ENCODE measurements at places on chromosomes 13 and 19.
A peak's percentile ranks its signal among the peaks of the same experiment; 100 is the strongest.

DNA sequence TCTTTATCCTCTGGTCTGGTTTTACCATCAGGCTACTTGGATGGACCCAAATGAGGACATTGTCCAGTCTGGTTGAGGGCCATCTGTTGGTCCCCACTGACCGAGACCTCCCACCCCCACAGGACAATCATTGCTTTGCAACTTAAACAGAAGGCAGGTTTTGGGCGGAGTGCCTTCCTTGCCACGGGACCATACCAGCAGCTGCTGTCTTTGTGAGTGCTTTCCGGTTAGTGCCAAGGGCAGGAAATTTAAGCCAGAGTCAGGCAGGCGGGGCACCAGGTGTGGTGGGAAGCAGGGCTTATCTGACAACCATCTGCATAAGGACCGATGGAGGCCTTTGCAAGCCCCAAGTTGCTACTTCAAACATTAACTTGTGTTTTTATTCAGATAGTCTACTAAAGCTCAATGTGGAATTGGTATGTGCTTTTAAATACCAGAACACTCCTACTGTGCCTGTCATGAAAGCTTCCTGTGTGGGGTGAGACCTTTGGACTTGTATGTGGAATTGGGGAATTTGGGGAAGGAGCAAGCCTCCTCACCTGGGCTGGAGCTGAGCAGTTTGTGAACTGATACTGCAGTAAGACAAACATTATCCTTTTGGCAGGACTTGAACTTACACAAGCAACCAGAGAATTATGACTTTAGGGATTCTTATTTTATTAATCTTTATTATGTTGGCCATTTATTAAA lies 39.3 kb upstream of the UBE2L5 start:
- no peak for ATAC-seq

- ATAC-seq, result no peak
Observed at GRCh38 chr13:36891752-36892151, 28.3 kb downstream of the SMAD9 start.

DNA sequence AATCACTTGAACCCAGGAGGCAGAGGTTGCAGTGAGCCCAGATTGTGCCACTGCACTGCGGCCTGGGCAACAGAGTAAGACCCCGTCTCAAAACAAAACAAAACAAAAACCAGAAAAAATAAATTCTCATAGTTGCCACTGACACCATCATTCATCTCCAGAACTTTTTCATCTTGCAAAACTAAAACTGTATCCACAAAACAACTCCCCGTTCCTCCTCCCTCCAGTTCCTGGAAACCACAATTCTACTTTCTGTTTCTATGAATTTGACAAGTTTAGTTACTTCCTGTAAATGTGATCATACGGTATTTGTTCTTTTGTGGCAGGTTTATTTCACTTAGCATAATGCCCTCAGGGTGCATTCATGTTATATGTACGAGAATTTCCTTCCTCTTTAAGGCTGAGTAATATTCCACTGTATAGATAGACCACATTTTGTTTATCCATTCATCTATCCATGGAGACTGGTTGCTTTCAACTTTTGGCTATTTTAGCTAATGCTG lies 13.2 kb upstream of the ADGRE5 start:
- ATAC-seq, result peak; percentile 63

DNA sequence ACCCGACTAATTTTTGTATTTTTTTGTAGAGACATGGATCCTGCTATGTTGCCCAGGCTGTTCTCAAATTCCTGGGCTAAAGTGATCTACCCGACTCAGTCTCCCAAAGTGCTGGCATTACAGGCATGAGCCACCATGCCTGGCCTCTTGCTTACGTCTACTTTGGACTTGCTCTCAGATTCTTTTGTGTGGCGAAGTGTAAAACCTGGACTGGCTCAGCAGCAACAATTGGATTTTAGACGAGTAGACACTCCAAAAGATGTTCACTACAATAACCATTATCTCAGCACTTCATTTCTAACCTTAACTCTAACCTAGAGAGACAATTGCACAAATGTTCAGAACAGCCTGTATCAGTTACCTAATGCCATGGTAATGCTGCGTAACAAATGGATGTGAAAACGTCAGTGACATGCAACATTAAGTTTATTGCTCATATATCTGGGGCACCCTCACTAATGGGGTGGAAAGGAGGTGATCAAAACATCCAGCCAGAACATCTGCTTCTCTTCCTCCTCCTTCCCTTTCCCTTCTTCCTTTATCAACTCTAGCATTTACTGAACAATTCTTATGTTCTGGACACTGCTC lies 124.9 kb upstream of the MRI1 start:
- ATAC-seq, result no peak

- peak; percentile 58 for ATAC-seq
Observed at GRCh38 chr19:7904074-7905020, 670 bp downstream of the MAP2K7 start.

- ATAC-seq, result no peak
Observed at GRCh38 chr13:51831519-51831918, 13.5 kb downstream of the TMEM272 start.

- ATAC-seq, result no peak
Observed at GRCh38 chr13:75947448-75947847, 311.3 kb downstream of the LMO7 start.
